ENCODE measurements at places on chromosomes 7 and 10. TPM values are rescaled to one million over a fixed set of nuclear protein-coding genes. Genes with fewer than 3 reads are reported as not detected.

TLL2 gene
- polyA plus RNA-seq, result 0.57 TPM

CALHM2 gene
- polyA plus RNA-seq, result 9.8 TPM

TMEM178B gene
- not detected for polyA plus RNA-seq

NPTX2 gene
- not detected for polyA plus RNA-seq

CRYGN gene
- polyA plus RNA-seq, result not detected

CNTNAP2 gene
- polyA plus RNA-seq, result 0.08 TPM

DRGX gene
- not detected for polyA plus RNA-seq

CPVL gene
- polyA plus RNA-seq, result 3.2 TPM

ZC3HAV1 gene
- 13.9 TPM for polyA plus RNA-seq

OR2A42 gene
- polyA plus RNA-seq, result not detected

CHST12 gene
- 10.2 TPM for polyA plus RNA-seq

ZPBP gene
- not detected for polyA plus RNA-seq
